Inflammatory macrophage (primary cell): ENCODE measurements at places on chromosomes 1 and 21.

- peak; percentile 65 for DNase-seq
These were observed 247.1 kb upstream of the RAB4A start for GRCh38 chr1:229023651-229024300.

GRCh38 chr1:27366411-27367159 is at the start of gene MAP3K6:
Gene MAP3K6 (minus strand): TSS chr1:27366961. CDS start chr1:27366597, 364 bp downstream.
- DNase-seq = peak; percentile 62

DNA sequence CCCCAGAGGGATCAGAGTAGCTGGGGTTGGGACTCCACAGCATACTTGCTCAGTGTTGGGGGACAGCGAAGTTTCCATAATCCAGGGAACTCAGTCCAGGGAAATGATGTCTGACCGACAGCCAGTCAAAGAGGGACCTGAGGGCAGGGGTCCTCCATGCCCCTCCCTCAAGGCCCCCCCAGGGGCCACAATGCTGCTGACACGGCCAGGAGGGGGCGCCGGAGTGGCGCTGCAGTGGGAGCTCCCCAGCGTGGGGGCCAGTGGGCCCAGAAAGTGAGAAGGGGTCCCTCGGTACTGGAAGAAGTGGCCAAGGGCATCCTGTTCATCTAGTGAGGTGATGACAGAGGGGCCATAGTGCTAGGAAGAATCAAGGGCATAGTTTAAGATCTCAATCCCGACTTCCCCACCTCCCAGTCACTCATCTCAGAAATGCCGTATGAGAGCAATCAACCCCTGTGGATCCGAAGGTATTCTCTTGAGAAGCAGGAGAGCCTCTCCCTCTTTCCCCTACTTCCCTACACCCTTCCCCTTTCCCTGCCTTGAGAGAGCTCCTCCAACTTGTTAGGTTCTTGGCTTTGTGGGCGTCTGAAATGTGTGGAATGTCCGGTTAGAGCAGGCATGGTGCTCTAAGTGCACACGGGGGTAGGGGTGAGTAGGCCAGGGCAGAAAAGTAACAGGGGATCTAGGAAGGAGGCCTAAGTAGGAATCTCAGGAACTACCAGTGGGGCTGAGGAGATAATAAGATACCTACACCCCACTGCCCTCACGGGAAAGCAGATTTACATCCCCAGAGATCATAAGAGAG is 4.1 kb downstream of the NUDT17 start:
- DNase-seq = no peak

DNA sequence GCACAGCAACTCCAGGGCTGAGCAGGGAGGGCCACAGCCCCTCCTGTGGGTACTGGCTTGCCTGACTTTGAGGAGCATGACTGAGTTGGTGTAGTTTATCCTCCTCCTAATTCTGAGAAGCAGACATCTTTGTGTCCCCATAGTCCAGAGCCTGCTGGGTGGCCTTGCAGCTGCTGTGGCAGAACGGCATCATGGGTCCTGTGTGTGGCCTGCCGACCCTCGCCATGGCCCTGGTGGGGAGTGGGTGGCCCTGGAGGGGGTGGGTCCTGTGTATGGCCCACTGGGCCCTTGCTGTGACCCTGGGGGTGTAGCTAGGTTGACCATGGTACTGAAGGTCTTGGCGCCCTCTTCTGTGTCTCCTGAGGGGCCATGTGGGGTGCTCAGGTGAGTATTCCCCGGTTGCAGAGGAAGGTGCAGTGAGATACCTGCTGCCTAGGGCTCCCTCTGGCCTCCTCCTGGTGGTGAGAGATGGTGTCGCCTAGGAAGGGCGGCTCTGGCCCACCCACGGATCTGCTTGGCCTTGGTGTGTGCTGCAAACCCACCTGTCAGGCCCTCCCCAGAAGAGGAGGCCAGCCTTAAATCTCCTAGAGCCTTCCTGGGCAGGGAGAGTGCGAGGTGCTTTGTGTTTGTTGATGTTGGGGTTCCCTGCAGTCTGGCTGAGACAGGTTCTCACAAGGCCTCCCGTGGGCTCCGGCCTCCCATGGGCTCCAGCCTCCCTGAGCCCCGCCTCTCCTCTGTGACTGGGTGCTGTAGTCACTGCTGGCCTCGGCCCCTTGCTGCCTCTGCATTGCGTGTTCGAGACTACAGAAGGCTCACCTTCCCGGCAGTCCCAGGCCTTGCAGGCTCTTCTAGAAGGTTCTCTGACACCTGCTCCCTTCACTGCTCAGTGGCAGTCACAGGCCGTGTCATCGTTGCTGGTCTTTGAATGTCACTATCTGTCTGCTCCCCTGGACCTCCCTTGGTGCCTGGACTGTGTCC is 7.8 kb downstream of the SNAP47 start:
- no peak for DNase-seq

GRCh38 chr1:28326984-28327383 is 1.9 kb upstream of the MED18 start:
- DNase-seq = peak; percentile 53

DNA sequence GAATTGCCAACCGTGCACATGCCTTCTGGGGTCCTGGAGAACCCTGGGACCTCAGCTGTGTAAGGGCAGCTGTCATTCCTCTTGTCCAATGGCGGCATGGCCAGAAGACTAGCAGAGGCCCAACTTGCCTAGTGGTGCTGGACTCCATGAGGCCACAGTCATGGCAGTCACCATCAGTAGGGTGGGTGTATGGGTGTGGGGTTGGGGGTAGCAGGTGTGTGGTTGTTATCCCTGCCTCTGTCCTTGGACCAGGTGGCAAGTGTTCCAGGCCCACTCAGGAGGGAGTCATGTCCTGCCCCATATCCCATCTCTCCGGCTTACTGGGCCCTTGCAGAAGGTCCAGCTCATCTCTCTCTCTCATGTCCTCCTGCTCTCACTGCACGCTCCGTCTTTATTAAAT is 1596.2 kb downstream of the MRPL39 start:
- DNase-seq = no peak

DNA sequence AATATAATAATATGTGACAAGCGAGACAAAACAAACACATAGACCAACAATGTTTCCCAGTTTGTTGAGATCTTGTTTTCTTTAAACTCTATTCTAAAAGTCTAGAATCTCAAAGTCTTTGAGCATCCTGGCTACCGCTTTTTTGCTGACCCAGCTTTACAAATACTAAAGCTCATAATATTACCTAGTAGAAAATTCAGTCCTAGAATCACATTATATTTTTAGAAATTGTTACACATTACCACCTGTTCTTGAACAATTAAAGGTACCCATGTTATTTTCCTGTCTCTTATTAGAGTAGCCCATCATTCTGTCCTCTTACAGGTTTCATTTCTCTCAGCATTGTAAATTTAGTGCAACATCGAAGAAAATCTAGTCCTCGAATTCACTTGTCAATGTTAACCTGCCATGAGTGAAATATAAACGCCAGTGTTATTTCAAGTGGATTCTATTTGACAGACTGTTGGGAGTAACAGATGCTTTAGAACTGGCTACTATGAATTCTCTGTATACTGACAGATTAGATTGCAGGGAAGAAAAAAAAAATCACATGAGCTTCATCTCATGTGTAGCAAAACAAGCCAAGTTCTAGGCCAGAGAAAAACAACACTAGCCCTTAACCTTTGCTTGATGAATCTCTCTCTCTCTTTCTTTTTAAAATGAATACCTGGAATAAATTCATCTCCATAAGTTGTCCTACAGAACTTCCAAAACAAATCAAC is 851.2 kb upstream of the ADAMTS5 start:
- DNase-seq = no peak

- DNase-seq = no peak
These were observed 46.4 kb downstream of the AJAP1 start for GRCh38 chr1:4700801-4701200.

DNA sequence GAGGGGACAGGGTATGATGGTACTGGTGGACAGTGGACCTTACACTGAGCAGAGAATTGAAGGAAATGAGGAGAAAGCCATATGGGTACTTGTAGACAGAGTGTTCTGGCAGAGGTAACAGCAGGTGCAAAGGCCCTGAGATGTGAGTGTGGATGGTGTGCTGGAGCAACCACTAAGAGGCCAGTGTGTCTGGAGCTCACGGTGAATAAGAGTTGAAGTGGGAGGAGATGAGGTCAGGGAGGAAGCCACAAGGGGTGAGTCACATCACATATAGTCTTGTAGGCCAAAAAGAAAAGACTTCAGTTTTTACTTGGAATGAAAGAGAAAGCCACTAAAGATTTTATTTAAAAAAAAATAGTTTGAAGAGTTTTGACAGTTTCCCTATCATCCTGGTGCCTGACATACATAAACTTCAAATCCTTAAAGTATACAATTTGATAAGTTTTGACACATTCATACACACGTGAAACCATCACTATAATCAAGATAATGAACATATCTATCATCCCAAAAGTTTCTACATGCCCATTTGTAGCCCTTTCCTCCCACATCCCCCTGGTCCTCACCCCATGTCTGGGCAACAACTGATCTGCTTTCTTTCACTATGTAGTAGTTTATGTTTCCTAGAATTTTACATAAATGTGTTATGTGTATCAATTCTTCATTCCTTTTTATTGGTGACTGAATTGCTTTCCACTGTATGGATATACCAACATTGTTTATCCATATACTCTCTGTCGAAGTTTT is 148.4 kb downstream of the GPATCH2 start:
- DNase-seq = peak; percentile 87

DNA sequence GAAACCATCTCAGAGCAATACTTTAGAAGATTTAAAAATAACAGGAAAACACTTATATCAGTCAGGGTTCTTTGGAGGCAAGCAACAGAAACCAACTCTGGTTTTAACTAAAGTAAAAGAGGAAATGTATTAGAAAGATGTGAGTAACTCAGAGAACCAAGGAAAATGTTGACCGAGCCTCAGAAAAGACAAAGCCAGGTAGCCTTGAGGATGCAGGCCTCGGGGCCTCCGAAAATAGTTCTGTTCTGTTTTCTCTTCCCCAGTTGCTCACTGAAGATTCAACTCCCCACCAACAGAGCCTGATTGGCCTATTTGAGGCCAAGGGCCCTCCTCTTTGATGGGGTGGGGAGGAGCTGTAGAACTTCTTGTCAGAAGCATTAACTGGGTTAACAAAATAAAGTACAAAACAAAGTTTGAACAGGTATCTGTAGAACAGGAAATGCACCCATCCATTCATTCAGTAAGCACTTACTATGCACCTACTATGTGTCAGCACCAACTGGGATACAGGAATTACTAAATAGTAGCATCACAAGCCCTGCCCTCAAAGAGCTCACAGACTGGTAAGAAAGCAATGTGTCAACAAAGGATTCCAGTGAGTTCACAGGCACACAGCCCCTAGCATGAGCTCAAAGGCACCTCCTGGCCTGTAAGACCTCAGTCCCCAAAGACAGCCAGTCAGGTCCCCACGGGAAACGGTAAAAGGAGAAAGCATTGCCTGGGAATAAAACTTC is 12.6 kb downstream of the SLAMF8 start:
- DNase-seq = no peak

DNA sequence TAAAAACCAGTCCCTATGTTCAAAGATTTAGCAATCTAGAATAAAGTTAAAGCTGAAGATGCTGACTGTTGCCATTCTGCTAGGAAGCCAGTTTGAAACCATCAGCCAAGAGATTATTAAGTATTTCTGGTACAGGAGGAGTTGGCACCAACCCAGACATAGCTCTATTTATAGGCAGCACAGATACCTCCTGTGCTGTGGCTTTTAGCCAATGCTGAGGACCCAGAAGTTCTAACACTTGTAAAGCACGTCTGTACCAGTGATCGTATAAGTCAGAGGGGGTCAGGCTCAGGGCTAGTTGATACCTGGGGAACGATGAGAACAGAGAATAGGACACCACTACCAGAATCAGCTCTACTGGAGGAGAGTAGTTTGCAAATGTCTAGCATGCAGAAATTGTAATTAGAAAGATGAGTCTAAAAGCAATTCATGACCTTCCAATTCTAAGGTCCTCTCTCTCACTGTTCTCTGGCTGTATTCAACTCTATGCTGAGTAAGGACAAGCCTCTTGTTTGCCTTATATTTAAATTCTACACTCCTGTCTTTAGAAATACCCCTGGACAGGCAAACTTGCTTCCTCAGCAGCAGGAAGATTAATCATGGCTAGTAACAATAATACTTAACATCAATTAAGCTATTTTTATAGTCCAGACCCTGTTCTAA is 96.8 kb upstream of the PALMD start:
- DNase-seq = no peak

- DNase-seq = peak; percentile 4
These were observed 24.4 kb upstream of the LEPR start for GRCh38 chr1:65395887-65396612.

DNA sequence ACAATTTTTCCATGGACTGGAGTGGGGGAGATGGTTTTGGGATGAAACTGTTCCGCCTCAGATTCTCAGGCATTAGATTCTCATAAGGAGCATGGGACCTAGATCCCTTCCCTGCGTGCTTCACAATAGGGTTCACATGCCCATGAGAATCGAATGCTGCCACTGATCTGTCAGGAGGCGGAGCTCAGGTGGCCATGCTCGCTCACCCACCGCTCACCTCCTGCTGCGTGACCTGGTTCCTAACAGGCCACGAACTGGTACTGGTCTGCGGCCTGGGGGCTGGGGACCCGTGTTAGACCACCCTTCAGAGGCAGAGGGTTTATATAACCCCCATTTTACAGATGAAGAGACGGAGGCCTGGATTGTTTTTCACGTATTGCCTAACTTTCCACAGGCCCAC is 16.3 kb upstream of the SRSF4 start:
- DNase-seq = no peak

GRCh38 chr1:94068999-94069918 is 51.7 kb downstream of the ABCA4 start:
- DNase-seq = no peak

DNA sequence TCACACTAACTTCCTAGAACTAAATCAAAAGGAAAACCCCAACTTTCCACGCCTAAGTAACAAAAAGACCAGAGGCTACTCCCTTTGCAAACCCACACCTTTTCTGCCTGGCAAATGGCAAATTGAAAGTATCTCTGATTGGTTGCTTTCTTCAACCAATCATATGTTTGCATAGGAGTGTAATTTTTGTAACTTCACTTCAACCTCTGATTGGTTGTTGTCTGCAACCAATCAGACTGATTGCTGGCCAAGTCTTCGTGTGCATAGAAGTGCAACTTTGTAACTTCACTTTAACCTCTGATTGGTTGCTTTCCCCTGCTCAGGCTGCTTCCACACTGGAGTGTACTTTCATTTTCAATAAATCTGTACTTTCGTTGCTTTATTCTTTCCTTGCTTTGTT is 36.9 kb upstream of the PADI2 start:
- DNase-seq = no peak
